ENCODE measurements at places on chromosomes 5 and 9. TPM values are rescaled to one million over a fixed set of nuclear protein-coding genes. Genes with fewer than 3 reads are reported as not detected.

DNA sequence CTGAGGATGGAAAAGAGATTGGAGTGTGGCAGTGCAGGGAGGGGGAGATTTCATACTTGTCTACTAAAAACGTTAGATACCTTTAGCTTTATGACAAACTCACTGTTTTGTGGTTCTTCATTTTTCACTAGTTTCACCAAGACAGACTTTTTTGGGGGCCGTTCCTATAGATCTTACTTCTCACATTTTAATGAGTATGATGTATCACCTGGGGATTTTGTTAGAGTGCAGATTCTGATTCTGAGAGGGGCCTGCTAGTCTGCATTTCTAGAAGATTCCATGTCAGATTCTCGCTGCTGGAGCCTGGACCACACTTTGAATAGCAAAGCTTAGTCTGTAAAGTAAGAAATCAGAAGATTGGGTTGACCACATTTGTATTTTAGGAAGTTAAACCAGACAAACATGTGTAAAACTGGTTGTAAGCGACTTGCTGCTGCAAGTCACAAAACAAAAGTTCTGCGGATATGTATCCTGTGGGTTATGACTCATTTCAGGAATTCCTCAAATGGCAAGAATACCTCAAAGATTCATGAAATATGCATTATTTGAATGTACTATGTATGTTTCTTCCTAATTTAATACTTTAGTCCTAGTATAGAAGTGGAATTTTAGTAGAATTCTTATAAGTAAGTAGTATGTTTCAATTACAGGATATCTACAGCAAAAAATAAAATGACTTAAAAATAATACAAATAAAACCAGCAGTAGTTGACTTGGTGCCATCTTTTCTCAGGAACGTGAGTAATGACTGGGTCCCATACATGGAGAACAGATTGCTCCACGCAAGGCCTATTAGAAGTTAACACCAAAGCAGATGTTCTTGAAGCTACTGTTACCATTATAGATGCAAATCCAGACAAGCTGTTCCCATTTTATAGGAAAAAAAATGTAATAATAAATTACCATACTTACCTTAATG is 27.8 kb downstream of the NFIL3 start:
- DNase-seq: no peak

DNA sequence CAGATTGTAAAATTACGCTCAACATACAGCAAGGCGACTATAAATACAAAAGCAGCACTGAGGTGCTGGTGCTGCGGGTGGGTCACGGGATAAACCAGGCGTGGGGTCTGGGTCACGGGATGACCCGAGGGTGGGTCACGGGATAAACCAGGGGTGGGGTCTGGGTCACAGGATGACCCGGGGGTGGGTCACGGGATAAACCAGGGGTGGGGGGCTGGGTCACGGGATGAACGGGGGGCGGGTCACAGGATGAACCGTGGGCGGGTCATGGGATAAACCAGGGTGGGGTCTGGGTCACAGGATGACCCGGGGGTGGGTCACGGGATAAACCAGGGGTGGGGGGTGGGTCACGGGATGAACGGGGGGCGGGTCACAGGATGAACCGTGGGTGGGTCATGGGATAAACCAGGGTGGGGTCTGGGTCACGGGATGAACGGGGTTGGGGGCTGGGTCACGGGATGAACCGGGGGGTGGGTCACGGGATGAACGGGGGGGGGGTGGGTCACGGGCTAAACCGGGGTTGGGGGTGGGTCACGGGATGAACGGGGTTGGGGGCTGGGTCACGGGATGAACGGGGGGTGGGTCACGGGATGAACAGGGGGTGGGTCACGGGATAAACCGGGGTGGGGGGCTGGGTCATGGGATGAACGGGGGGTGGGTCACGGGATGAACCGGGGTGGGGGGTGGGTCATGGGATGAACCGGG is 30.2 kb upstream of the SLC9A3 start:
- no peak for DNase-seq

DNA sequence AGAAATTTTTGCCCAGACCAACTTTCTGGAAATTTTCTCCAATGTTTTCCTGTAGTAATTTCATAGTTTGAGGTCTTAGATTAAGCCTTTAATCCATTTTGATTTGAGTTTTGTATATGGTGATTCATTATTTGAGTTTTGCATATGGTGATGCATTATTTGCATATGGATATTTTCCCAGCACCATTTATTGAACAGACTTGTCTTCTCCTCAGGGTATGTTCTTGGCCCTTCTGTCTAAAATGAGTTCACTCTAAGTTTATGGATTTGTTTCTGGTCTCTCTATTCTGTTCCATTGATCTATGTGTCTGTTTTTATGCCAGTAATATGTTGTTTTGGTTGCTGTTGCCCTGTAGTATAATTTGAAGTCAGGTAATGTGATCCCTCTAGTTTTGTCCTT is 139.3 kb downstream of the SLC25A46 start:
- no peak for DNase-seq

GRCh38 chr9:84945878-84946538 is 276.5 kb downstream of the NTRK2 start:
- no peak for DNase-seq

- DNase-seq: no peak
Measured at GRCh38 chr5:174690271-174690670, 34.1 kb upstream of the MSX2 start.

DNA sequence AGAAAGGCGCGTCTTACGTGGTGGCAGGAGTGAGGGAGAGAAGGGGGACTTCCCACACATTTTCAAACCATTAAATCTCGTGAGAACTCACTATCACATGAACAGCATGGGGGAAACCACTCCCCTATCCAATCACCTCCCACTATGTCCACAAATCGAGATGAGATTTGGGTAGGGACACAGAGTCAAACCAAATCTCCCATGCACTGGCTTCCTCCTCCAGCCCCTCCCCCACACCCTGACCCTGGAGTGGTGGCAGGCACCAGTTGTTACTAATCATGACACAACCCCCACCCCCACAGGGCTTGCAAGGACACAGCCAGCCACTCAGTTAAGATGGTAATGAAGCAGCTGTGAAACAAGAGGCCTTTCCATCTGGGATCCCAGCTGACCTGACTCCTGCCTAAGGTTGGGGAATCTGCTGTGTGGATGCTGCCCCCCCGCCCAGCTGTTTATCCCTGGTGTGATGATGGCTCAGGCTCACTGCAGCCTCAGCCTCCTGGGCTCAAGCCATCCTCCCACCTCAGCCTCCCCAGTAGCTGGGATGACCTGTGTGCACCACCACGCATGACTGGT is 57.1 kb upstream of the FUBP3 start:
- no peak for DNase-seq

GRCh38 chr9:114612272-114612923 is 1.3 kb downstream of the TMEM268 start:
- DNase-seq: no peak

GRCh38 chr5:62000646-62001045 is 305.4 kb upstream of the KIF2A start:
- no peak for DNase-seq

- no peak for DNase-seq
Measured at GRCh38 chr5:71836559-71837112, 117.6 kb downstream of the CARTPT start.

DNA sequence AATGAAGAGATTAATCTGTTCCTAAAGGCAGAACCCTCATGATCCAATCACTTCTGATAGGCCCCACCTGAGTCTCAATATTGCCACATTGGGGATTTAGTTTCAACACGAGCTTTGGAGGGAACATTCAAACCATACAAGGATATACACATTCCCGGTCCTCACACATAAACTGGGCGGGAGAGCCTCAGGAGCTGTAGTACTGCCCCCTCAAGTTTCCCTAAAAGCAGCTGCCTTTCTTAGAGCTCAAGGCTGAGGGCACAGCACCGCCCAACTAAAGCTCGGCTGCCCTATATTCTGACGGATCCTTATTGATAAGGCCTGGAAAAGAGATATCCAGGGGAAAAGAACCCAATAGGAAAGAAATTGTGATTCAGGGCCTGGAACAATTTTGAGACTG is 83.0 kb downstream of the GADD45G start:
- no peak for DNase-seq

The PTPRD gene
- 15.6 TPM for total RNA-seq

The RANBP6 gene
- total RNA-seq: 23.4 TPM

The LTC4S gene
- total RNA-seq: 10.9 TPM

The DNM1 gene
- 4.9 TPM for total RNA-seq

Measured in left ventricle myocardium inferior (tissue), 1 donor.